NCI-H187 (cell line): ENCODE measurements at places on chromosomes 4 and X.
A peak's percentile ranks its signal among the peaks of the same experiment; 100 is the strongest.

DNA sequence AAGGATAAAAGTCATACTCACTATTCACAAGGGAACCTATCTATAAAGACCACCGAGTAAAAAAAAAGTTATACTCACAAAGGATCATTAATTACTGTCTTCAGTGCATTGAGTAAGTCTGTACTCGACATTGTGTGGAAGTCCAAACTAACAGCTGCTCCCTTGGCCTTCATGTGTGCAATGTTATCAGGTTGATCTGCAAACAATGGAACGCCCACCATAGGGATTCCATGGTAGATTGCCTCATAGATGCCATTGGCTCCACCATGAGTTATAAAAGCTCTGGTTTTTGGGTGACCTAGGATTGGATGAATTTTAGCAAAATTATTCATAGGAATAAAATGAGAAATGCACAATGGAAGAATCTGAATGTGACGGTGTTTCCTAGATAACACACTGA, 10.6 kb downstream of the UGT2B4 start:
- DNase-seq: no peak

DNA sequence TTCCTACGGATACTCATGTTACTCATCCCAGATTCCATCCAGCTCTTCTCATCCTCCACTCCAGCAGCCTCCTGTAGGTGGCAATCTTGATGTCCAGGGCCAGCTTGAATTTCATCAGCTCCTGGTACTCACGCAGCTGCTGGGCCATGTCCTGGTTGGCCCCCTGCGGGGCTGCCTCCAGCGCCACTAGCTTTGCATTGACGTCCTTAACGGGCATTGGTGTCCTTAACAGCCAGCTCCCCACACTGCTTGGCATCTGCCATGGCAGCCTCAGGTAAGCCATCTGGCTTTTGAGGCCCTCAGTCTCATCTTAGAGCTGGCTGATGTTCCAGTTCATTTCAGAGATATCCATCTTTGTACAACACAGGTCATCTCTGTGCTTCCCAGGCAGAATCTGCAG, 223.7 kb downstream of the FGF13 start:
- no peak for DNase-seq

DNA sequence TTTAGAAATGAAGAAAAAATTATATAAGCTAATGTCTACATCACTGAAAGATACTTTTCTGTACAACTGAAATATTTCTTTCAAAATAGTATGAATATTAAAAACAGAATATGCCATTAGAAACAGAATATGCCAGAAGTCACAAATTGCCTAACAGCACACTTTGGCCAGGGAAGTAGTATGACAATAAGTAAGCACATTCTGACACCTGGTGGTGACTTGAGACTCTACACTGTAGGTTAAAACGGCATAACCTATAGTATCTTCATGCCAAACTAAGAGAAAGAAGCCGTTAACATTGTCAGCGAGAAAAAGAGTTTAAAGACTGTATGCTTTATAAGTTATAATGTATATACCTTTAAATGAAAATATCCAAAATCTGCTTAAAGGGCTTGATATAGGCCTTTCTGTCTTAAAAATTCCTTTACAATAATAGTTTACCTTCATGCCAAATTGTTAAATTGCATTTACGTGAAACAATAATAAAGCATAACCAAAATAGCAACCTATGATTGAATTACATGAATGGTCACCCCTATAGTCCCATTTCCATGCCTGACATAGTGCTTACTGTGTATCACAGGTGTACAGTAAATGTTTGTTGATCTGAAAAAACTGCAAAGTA, 32.8 kb downstream of the FAM13A start:
- DNase-seq: peak; percentile 55

GRCh38 chrX:34659575-34659974, 2.5 kb upstream of the TMEM47 start:
- no peak for DNase-seq

- DNase-seq: no peak
Observed at GRCh38 chr4:156677131-156677531, 294.5 kb downstream of the PDGFC start.

DNA sequence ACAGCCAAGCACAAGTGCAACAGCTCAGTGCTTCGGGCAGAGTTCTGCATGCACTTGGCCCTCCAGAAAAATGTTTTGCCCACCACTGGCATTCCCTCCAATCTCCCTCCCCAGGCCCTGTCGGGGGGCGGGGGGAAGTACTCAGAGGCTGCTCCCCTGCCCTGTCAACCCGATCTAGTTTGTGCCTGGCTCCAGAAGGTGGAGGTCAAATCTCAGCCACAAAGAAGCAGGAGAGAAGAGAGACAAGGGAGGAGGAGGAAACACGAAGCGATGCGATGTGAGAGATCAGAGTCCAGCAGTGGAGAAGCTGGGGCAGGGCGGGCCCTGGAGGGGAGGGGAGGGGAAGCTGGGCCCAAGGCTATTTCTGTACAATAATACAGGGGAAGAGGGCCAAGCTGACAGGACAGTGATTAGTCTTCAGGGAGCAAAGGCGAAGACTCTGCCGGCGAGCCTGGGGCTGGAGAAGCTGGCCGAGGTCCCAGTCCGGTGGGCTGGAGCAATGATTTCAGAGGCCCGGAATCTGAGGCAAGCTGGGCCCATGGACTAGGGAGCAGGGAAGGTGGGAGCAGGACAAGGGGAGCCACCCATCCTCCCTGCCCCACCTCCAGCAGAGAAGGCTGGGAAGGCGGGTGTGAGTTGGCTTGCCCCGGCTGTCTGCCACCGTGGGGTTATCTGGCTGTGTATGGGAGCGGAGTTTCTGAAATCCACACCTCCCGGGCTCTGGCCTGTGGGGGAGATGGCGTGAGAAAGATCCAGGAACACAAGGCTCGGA, 167.1 kb downstream of the EFNB1 start:
- DNase-seq: no peak

DNA sequence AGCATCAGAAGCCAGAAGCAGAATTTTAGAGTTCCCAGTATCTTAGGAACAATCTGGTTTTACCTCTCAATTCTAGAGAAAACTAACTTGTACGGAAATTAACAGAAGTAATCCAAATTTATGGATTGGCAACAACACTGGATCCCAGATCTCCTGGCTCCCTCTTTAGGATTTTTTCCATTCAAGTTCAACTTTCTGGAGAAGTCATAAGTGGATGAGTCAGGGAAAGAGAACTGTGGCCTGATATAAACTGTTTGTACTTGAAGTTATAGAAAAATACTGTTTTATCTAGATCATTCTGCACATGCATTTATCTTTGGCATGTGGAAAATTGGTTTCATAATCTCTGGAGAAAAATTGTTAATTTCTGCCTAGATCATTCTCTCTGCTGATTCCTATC, 380.4 kb downstream of the PCDH7 start:
- DNase-seq: no peak

DNA sequence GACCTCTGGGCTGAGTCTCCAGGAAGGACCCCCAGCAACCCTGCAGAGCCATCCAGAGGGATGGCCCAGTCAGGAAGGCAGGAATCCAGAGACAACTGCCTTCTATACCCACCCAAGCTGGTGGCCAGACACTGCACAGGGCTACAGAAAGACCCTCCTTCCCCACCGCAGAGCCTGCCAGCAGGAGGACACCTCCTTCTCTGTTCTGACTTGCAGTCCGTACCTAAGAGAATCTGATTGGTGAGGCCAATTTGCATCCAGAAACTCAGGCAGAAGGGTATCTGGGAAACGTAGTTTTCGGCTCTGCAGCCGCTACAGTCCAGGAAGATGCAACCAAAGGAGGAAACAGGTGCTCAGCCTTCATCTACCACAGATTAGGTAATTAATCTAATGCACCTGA, 155.4 kb upstream of the FRG1 start:
- DNase-seq: no peak

GRCh38 chr4:37561803-37562207, 124.4 kb downstream of the RELL1 start:
- no peak for DNase-seq

DNA sequence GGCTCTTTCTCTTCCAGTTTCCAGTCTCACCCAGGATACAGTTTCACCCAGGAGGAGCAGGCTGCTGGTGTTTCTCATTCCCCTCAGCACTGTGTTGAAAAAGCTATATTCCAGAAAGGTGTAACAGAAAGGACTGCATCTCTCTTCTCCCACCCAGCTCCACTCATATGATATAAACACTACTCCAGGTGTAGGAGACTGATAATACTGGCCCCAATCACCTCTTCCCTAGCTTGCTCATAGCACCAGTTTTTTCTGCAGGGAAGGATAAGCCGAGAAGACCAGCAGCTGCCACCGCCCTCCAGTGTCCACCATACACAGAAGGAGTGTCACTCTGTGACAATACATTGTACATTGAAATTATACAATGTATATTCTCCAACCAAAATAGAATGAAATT, 105.5 kb upstream of the STK26 start:
- DNase-seq: no peak

DNA sequence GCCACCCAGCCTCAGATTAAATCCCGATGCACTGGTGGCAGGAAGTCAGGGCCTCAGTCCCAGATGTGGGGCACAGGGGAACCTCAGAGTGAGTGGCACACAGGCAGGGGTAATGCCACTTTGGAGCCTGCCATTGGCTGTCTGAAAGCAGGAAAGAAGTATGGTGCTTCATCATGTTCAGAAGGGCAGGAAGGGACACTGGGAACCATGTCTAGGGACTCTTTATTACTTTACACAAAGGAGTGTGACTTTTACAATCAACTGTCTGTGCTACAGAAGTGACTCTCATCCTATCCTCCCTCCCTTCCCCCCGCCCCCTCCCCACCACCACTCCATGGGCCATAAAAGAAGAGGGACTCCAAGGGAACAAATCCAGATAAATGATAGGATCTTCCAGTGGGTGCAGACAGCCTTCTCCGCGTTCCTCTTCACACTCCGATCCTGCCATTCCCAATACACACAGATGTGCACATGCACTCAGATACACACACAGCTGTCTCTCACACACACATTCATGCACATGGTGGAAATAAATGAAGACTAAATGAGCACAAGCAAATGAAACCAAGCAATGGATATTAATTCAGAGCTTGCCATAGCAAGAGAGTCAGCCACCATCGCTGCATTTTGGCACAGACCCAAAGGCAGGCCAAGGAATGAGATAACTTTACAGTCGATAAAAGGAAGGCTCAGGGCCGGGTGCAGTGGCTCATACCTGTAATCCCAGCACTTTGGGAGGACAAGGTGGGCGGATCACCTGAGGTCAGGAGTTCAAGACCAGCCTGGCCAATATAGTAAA, 2.5 kb upstream of the TMEM154 start:
- no peak for DNase-seq

DNA sequence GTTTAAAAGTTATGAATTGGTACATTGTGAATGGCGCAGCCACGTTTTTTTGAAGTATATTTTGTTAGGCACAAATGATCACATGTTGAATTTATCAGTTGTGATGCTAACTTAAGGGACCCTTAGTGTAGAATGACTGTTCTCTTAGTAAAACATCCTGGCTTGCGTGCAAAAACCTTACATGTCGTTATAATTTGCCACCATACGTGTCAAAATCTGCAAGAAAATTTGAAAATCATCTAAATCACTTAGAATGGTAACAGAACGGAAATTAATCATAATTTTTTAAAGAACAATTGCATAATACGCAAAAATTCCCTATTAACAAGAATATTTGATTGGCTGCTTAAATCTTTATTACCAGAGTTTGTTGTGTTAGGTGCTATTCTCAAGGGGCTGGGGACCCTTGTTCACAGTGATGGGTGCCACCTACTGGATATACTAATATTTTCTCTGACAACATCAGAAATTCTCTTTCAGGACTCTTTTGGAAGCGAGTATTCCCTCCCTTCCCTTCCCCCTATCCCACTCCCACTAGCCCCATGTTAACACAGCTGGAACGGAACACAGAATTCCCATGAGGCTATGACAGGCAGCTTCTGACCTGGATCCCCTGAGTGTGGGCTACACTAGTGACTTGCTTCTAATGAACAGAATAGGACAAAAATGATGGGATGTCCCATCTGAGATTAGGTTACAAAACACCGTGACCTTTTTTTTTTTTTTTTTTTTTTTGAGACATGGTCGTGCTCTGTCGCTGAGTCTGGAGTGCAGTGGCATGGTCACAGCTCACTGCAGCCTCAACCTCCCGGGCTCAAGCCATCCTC, 71.8 kb downstream of the SUPT20HL2 start:
- DNase-seq: no peak

GRCh38 chr4:81470456-81471297, 1.0 kb downstream of the RASGEF1B start:
- DNase-seq: peak; percentile 43

DNA sequence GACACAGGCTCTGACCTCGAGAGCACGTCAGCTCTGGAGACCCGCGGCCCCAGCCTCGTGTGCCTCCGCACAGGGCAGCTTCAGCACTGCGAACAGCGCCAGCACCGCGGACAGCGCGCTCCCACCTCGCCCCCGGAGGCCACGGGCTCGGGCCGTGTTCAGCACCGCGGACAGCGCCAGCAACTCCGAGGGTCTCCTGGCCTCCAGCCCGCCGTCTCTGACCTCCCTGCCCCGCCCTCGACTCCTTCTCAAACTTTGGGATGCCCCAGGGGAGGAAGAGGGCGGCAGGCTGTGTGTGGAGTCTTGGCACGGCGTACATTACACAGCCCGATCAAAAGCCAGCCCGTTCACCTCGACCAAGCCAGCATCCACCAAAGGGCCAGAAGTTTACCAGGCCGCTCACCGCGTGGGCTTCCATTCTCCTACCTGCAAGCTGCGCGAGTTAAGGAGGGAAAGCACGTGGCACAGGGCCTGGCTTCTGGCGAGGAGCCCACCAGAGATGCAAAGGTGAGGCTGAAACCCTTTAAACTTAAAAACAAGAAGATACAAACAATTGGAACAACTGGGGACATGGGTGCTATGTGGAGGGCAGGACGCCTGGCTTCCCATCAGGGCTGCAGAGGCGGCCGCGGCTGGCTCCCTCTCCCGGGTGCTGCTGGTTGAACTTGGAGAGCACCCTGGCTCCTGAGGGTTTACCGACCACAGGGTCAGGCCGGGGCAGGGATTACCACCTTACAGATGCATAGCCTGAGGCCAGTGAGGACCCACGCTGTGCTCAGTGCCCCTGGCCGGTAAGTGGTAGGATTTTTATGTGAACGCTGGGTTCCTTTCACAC, 4.5 kb upstream of the NKX1-1 start:
- DNase-seq: no peak

GRCh38 chr4:147809211-147809610, 77.3 kb downstream of the ARHGAP10 start:
- no peak for DNase-seq

DNA sequence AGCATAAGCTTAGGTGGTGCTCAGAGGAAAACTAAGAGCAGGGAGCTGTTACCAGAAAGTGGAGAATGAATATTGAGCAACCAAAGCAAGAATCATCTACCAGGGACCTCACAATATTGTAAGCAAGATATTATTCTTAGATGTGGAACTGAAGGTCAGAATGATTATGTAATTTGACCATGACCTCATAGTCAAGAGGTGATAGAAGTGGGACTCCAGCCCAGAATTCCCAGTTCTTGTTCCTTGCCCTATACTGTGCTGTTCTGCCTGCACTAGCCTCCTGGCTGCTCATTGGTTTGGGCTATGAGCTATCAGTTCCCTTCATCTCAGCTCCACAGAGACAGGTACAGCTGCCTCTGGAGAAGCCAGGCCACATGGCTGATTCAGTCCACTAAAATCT, 229.4 kb downstream of the LDB2 start:
- no peak for DNase-seq

GRCh38 chrX:71618303-71618721, at the start of gene CXCR3:
Gene CXCR3, minus strand, starts transcription at chrX:71618511. Its CDS starts 62 bp downstream, at chrX:71618449.
- no peak for DNase-seq
